ENCODE measurements at places on chromosomes 13 and 19. TPM values are rescaled to one million over a fixed set of nuclear protein-coding genes. Genes with fewer than 3 reads are reported as not detected.

DNA sequence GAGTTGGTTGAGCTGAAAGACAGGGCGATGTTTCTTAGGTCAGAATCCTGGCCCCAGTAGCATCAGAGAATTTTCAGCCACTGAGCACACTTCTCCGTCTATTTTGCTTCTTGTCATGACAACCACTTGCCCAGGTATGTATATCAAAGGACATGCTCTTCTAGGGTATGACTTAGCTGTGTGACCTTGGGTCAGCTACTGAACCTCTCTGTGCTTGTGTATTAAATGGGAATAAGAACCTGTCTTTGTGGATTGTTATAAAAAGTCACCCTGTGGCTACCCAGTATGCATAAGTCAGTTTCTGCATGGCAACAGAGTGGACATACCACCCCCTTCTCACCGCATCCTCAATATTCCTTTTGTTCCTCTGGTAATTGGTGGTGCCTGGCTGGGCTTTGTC, 26.1 kb downstream of the MBD3L1 start:
- H3K27me3 ChIP-seq: no peaks in the 10 kb centered on the region
- no peak overlapping the region for H3K27ac ChIP-seq
- H3K4me1 ChIP-seq: no peaks in the 10 kb centered on the region
- H3K36me3 ChIP-seq: no peaks in the 10 kb centered on the region
- DNase-seq: no peak

Gene MUC16
- 0.17 TPM for total RNA-seq

DNA sequence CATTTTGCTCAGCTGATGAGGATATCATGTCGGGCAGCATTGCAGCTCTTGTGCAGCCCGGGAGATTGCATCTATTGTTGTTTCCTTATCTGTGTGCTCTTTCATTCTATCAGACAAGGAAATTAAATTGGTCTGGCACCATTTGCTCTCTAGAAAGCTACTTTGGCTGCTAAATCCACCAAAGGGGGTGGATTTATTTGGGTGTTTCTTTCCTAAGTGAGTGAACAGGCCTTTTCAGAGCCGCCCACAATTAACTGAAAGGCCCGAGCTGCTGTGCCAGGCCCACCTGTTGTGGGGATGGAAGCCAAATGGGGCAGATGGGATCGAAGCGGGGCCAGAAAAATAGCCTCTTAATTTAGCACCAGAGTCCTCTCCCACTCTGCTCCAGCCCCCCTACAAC, 99.4 kb downstream of the DNAJC15 start:
- no peak overlapping the region for H3K4me3 ChIP-seq
- no peaks in the 10 kb centered on the region for H3K36me3 ChIP-seq
- no peaks in the 10 kb centered on the region for H3K27me3 ChIP-seq
- no peak for DNase-seq
- H3K4me1 ChIP-seq: 0 out of 2 replicates have a peak, but pooled peaks cover 3% of the 10 kb centered on the region

- no peak overlapping the region for H3K27ac ChIP-seq
- no peak overlapping the region for H3K4me3 ChIP-seq
- H3K36me3 ChIP-seq: no peaks in the 10 kb centered on the region
- no peak for DNase-seq
Measured at GRCh38 chr13:40583738-40584137, 82.7 kb downstream of the FOXO1 start.

DNA sequence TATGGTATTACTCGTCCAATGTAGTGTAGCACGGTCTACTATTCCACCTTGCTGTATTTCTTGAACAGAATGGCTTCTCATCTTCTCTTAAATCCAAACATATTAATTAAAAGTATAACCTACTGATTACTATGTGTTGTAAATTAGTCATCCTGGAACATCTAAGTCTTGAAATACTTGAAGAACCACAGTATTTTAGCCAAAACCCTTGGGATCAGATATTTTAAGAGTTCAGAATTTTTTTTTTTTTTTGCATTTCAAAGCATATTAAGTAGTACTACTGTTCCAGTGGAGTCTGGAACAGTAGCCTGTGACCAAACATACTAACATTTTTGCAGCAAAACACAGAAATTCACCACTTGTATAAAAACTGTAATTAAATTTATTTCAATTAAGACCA, 30.1 kb downstream of the ZC3H13 start:
- H3K27me3 ChIP-seq: no peaks in the 10 kb centered on the region
- no peaks in the 10 kb centered on the region for H3K4me1 ChIP-seq
- H3K27ac ChIP-seq: no peak overlapping the region
- DNase-seq: no peak
- H3K4me3 ChIP-seq: no peak overlapping the region

GRCh38 chr19:52687684-52688083, 47.2 kb downstream of the ZNF611 start:
- no peaks in the 10 kb centered on the region for H3K36me3 ChIP-seq
- no peak overlapping the region for H3K4me3 ChIP-seq
- DNase-seq: no peak
- H3K27ac ChIP-seq: no peak overlapping the region
- no peaks in the 10 kb centered on the region for H3K4me1 ChIP-seq

Gene CLDN10
- total RNA-seq: 41.2 TPM

DNA sequence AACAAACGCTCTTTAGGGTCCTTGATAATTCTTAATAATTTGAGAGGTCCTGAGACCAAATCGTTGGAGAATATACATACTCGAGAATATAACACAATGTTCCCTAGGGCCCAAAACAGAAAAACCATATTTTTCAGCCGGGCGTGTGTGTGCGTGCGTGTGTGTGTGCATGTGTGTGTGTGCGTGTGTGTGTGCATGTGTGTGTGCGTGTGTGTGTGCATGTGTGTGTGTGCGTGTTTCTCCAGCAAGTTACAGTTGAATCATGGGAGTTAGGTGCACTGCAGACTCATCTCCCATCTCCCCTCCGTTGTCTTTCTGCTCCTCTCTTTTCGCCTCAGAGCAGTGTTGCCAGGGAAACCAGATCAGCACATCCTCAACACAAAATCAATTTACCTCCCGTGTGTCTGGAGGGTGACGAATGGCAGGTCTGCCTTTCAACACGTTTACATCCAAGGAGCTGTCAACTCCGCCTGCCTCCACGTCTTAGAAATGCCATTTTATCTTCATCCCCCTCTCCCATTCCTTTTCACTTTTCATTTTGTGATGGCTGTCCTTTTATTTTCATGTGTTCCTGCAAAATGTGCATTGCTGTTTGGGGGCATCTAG, 8.3 kb upstream of the PNMA8B start:
- no peak for DNase-seq
- no peaks in the 10 kb centered on the region for H3K4me1 ChIP-seq
- no peaks in the 10 kb centered on the region for H3K36me3 ChIP-seq
- H3K27ac ChIP-seq: no peak overlapping the region
- H3K27me3 ChIP-seq: no peaks in the 10 kb centered on the region
- H3K4me3 ChIP-seq: no peak overlapping the region

Gene ZSCAN22
- 3.2 TPM for total RNA-seq
